Activated effector memory CD4-positive, alpha-beta T cell treated with Interleukin-2 at 50 U/mL for 16 hours (primary cell): ENCODE measurements at places on chromosomes 2 and 18.
A peak's percentile ranks its signal among the peaks of the same experiment; 100 is the strongest.

DNA sequence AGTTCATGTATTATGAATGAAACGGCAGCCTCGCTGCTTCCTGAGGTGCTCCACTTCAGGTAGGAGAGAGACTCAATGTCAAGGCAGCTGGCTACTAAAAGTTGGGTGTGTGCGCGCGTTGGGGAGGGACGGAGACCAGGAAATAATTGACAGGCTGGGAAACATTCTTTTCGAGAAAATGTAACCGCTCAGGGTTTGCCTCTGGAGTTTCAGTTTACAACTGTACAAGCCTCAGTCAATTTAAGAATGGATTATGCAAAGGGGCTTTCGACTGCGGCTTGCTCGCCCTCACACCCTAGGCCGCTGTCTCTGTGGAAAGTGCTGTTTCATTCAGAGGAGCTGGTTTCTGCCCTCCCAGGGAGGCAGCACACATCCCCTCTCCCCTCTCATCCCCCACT is 4.4 kb upstream of the SPRED2 start:
- no peak for DNase-seq

DNA sequence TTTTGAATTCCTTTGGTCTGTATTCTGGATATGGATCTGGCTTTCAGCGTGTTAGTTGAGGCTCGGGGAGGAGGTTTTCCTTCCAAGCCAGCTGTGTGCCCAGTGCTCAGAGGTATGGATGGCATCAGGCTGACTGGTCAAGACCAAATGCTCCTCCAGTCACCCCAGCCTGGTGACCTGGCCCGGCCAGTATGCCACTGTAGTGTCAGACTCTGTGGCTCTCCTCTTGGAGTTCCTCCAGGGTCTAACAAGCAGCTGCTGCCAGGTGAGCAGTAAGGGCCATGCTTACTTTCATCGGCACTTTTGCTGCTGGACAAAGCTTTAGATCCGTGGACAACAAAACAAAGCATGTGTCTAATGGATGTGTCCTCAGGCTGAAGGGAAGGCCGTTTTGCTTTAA is 44.1 kb downstream of the CABLES1 start:
- no peak for DNase-seq

- no peak for DNase-seq
These were observed 123.5 kb downstream of the LAMA3 start for GRCh38 chr18:23812546-23813440.

DNA sequence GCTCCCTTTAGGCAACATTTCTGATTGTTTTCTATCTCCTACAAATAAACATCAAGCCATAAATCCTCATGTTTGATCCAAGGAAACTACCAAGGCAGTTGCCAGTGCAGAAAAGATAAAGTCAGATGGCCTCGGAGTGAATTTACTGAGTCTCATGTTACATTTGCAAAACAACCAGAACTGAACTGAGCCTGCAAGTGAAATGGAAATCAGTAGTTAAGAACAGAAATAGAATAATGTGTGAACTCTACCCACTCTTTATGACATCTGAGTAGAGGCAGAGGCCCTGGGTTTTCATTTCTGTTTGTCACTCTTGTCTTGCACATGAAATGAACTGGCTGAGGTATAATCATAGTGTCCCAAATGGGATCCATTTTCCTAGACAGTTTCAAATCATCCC is 20.4 kb upstream of the DAPL1 start:
- no peak for DNase-seq

- no peak for DNase-seq
These were observed 154.7 kb upstream of the RMP24 start for GRCh38 chr18:35817604-35818352.

- DNase-seq, result no peak
These were observed 54.5 kb downstream of the FAM171B start for GRCh38 chr2:186748354-186748753.

DNA sequence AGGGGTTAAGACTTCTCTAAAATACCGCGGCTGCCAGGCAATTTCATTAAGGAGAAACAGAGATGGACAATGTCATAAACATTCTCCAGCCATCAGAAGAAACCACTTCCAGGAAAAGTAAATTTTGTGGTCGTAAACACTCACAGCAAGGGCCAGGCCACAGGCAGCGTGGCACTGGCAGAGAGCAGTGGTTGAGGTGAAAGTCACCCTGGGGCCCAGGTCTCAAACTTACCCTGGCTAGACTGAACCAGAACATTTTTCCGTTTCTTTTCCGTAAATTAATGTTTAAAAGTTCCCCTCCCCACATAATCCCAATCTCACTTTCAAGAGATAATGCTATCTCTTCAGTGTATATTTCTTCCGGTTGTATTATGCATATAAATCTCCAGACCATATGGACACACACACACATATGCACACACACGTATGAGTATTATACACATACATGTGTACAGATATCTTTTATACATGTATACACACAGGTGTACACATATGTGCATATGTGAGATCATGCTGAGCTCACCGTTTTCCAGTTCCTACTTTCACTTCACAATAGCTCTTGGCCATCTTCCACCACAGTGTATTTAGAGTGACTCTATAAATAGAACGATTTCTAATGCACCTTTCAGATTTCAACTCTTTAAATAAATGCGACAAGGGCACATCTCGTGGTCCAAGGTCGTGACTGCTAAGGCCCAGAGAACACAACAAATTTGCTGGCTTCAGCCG is 90.1 kb downstream of the MALT1 start:
- no peak for DNase-seq

GRCh38 chr2:191885098-191885497 is 38.2 kb upstream of the CAVIN2 start:
- DNase-seq, result no peak

GRCh38 chr2:46972438-46972837 is 56.8 kb upstream of the MCFD2 start:
- no peak for DNase-seq

DNA sequence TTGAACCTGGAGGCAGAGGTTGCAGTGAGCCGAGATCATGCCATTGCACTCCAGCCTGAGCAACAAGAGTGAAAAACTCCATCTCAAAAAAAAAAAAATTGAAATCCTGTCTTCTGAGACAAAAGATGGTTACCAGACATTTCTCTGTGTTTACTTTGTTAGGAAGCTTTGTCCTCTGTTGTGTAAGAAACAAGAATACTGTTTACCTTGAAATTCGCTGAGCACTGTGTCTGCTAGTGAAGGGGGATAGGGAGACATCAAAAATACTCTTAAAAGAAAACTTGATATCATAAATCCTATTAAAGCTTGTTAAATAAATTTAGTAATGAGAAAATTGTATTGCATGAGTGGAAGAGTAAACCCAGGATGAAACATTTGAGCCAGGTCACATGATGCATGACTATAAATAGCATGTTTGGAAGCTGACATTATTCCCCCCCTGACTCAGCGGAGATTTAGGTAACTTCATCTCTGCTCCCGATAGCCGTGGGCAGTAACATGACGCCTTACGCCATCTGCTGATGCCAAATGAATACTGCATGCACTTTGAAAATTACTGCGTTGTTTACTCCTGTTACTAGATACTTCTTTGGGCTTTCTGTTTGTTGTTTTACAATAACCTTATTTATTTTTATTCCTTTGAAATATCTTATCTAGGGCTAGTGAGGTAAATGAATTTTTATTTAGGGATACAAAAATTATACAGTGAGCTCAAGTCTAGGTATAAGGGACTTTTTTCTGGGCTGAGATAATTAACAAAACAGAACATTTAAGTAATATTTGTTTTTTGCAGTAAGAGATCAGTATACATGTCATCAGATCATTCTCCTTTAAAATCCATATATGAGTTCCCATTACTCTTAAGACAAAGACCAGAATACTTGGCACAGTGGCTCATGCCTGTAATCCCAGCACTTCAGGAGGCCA is 134.9 kb downstream of the MAP3K20 start:
- DNase-seq, result peak; percentile 6

DNA sequence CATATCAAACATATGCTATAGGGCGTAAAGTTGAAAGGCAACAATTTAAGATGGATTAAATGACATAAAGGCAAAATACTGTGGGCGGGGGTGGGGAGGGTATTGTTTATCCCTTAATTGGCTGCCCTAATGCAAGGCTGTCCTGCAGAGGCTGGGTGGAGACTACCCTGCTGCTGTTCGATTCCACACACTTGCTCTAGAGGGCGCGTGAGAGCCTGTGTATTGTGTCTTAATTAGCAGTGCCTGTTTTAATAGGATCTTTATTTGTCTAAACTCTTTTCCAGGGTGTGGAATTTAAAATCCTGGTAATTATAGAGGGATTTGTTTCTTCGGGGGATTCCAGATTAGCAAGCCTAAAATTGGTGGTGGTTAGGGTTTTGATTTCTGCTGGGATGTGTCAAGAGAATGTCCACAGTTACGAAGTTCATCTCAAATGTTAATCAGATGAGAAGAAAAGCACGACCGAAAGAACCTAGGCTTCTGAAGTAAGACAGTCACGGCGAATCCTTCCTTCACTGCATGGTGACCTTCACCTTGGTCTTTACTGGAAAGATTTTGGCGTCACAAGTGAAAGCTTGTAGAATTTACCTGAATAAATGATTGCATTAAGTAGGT is 103.5 kb upstream of the MAP3K20 start:
- DNase-seq, result no peak

- DNase-seq, result no peak
These were observed 3.2 kb downstream of the ID2 start for GRCh38 chr2:8684878-8685696.

GRCh38 chr2:177187631-177188312 is 24.8 kb upstream of the HNRNPA3 start:
- DNase-seq, result no peak

DNA sequence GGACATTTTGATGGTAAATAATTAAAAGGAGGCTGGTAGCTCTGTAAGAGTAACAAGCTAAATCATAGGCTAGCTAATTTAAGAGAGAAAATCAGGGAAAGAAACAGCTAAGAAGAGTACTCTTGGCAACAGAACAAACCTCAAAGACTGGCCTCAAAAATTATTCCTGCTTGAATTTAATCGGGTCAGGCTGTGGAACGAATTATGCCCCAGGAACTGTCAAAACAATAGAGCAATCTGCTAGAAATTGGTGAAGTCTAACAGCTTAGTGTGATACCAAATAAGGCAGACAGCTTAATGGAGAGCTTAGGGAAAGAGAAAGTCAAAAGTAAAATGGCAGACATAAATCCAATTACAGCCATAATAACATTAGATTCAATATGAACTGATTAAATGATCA is 215.7 kb downstream of the MREG start:
- DNase-seq, result no peak
